ENCODE measurements at places on chromosomes 4 and X. TPM values are rescaled to one million over a fixed set of nuclear protein-coding genes. Genes with fewer than 3 reads are reported as not detected.

SFRP2 gene
- total RNA-seq = 86.1 TPM

CSAG2 gene
- not detected for total RNA-seq

BEND4 gene
- total RNA-seq = 9.6 TPM

MAGT1 gene
- total RNA-seq = 70.0 TPM

BTC gene
- total RNA-seq = 0.81 TPM

CCKAR gene
- not detected for total RNA-seq

TKTL2 gene
- total RNA-seq = not detected

PAGE4 gene
- not detected for total RNA-seq

GYPB gene
- total RNA-seq = not detected

HSFX2 gene
- total RNA-seq = 0.77 TPM

XAGE1A gene
- not detected for total RNA-seq

FAM47C gene
- total RNA-seq = not detected

ATP6AP1 gene
- total RNA-seq = 47.4 TPM

- DNase-seq = no peak
Measured at GRCh38 chr4:136754810-136755530, 777.3 kb downstream of the PCDH18 start.

GRCh38 chr4:177118596-177118995, 191.1 kb upstream of the NEIL3 start:
- DNase-seq = no peak

- DNase-seq = peak; percentile 56
Measured at GRCh38 chr4:16443504-16444088, 217.3 kb upstream of the TAPT1 start.

- DNase-seq = no peak
Measured at GRCh38 chr4:89008166-89008565, 48.8 kb downstream of the FAM13A start.

DNA sequence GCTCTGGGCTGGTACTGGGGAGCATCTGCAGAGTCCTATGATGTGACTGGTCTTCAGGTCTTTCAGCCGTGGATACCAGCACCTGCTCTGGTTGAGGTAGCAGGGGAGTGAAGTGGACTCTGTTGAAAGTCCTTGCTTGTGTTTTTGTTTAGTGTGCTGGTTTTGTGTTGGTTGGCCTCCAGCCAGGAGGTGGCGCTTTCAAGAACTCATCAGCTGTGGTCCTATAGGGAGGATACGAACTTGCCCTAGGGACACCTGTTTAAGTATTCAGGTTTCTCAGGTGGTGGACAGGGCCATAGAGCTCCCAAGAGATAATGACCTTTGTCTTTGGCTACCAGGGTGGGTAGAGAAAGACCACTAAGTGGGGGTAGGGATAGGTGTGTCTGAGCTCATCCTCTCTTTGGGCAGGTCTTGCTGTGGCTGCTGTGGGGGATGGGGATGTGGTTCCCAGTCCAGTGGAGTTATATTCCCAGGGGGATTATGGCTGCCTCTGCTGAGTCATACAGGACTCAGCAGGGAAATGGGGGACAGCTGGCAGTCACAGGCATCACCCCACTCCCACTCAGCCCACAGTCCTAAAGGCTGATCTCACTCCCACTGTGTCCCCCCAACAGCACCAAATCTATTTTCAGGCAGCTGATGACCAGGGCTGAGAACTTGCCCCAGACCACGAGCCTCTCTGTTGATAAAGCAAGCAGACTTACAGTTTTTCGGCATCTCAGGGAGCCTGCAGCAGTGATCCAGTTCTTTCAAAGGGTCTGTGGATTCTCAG, 24.1 kb downstream of the MSMO1 start:
- no peak for DNase-seq

GRCh38 chr4:141306331-141306730, 85.6 kb downstream of the ZNF330 start:
- DNase-seq = no peak

DNA sequence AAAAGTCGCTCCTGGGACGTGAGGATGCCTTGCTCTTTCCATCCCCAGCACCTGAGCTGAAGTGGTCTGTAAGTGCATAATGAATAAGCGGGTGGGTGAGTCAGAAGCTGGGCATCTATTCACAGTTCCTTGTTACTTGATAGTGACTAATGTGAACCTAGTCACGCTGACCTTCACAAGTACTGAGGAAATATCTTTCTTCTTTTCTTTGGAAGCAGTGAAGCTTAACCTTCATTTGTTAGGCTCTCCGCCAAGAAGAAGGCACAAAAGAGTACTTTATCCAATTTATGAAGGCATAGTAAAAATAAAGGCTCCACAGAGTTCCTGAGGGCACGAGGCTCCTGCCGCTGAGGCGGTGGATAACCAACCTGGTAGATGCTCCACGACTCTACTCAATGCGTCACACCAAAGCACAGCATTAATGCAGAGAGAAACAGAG, 475.7 kb upstream of the SLIT2 start:
- DNase-seq = peak; percentile 15

- DNase-seq = no peak
Measured at GRCh38 chr4:40622913-40623312, 6.8 kb downstream of the RBM47 start.

DNA sequence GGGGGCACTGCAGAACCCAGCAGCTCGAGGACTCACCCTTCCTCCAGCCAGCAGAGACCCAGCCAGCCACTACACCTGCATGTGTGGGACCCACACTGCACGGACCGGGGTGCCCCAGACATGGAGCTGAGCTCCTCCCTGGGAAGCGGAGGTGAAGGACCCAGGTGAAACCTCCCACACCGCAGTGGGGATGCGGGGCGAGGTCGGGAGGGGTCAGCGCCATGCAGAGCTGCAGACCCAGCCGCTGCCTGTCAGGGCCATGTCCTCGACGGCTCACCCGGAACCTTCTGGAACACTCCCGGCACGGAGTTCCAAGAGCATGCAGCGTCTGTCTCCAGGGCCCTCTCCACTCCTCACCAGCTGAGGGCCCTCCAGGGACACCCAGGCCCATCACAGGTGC, 42.6 kb downstream of the GAK start:
- DNase-seq = no peak

DNA sequence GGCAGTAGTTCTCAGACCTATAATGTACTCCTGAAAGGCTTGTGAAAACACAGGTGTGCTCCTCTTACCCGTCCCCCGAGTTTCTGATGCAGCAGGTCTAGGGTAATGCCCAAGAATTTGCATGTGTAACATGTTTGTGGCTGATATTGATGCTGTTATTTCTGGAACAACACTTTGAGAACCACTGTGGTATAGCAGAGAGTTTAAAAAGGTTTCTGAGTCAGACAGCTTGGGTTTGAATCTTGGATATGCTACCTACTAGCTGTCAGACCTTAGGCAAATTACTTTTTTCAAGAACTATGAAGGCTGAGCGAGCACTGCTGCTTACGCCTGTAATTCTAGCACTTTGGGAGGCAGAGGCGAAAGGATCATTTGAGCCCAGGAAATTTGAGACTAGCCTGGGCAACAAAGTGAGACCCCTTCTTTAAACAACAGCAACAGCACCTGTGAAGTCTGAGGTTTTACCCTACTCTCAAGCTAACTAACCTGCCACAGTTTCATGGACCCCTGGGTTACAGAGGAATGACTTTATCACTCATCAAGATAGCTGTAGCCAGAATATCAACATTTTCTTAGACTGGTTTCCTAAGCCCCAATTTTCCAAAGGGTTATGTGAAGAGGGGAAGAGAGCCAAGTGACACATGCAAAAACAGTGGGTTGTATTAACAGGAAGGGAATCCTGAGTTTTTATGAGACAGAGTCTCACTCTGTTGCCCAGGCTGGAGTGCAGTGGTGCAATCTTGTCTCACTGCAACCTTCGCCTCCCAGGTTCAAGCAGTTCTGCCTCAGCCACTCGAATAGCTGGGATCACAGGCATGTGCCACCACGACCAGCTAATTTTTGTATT, 5.1 kb downstream of the AFF1 start:
- no peak for DNase-seq

DNA sequence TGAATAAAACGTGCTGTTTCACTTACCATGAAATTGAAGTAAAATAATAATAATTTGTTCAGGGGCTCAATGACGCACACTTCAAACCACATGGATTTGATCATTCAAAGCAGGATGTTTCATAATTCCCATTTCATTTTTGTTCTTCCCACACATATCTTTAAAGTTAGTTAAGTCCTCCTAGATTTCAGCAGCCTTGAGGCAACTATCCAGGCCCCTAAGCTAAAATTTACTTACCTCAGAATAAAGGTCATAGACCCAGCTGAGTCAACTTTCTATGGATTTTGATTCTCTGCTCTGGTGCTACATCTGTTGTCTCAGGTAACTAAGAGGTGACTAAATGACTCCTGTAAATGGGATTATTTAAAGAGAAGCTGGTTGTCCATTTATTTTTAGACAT, 25.0 kb downstream of the GPR174 start:
- DNase-seq = no peak

DNA sequence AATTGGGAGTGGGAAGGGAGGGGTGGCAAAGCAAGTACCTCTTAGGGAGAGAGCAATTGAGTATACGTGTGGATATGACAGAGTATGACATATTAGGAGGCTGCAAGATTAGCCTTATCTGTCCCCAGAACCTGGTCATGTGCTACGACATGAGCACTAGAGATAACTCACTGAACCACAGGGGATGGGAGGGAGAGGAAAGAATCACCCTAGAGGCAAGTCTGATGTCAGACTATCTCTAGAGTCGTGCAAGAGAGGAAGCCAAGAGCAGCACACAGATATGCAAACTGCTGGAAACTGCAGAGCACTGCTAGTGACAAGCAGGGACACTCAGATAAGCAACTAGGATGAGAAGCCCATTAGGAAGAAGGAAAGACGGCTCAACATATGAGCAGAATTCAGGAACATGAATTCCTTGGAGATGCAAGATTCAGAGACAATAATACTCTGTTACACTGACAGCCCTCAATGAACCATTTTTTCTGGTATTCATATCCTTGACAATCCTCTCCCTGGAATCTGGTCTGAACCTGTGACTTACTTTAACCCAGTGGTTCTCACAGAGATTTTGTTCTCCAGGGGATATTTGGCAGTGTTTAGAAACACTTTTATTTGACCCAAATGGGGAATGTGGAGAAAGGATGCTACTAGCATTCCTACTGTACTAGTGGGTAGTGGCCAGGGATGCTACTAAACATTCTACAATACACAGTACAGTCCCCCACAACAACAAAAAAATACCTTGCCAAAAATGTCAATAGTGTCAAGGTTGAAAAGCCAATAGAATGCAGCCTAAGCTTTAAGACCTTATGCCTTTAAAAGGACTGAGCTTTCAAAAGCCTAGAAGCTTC, 84.0 kb upstream of the BMP2K start:
- DNase-seq = no peak

GRCh38 chr4:185872747-185873380, 60.9 kb upstream of the SORBS2 start:
- no peak for DNase-seq

- no peak for DNase-seq
Measured at GRCh38 chr4:1291091-1291490, 1.4 kb downstream of the MAEA start.

GRCh38 chrX:132146456-132146855, 18.6 kb upstream of the FRMD7 start:
- DNase-seq = peak; percentile 5

- DNase-seq = peak; percentile 2
Measured at GRCh38 chrX:13891377-13892140, 74.7 kb upstream of the GPM6B start.

DNA sequence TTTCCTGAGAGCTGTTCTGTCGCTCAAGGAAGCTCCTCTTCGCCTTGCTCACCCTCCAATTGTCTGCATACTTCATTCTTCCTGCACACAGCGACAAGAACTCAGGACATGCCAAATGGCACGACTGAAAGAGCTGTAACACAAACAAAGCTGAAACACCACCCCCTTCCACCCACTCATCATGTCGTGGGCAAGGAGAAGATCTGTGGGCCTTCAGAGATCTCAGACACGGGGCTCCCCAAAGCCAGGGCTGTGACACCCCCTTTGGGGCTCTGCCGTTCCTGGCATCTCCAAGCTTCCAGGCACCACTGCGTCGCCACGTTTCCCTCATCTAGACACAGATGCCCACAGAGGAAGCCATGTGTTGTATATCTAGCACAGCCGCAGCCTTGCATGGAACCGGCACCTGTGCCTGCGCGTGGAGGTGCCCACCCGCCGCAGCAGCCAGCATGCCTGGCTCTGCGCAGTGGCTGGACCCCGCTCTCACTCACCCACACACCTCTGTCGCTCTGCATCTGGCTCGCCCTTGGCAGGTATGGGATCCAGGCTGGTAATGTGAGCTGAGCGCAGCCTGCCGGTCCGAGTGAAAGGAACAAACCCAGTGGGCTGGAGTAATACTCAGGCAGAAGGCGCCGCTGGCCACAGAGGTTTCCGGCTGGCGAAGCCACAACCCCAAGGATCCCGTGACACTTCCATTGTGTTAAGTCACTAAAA, 676.4 kb upstream of the INTU start:
- no peak for DNase-seq

- DNase-seq = no peak
Measured at GRCh38 chrX:120536061-120536460, 24.7 kb downstream of the CUL4B start.

GRCh38 chr4:851701-852430, 25.9 kb upstream of the CPLX1 start:
- DNase-seq = no peak

DNA sequence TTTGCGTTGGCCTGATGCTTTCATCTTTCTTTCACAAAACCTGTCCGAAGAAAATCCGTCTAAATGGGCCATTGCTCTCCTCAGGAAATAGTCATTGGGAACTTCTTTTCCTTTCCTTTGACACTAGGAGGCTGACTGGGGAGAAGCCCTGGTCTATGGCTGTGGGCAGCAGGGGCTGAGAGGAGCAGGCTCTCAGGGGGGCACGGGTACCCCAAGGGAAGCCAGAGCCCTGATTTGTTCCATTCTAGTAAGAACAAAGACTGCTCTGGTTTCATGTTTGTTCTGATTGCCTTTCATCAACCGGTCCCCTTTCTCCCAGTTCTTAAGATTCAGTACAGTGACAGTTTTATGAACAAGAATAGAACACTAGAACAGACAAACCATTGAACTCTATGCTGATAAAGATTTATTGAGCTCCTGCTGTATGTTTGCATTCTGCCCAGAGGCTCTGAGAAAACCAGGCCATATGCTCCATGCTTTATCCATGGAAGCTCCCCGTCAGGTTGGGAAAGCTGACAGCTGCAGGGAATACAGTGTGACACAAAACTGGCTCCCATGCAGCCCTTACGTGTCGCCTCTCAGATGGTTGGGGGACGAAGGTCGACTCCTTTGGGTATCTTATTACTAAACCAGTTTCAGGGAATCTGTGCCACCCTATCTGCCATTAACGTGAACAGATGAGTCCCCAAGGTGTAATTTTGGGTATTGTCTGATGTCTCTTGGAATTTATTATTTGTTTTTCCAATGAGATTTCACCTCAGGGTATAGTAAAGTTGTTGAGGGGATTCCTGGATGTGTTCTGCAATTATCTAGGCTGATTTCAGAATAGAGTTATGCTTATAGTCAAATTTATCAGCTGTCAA, 72.4 kb upstream of the MSANTD1 start:
- DNase-seq = no peak

DNA sequence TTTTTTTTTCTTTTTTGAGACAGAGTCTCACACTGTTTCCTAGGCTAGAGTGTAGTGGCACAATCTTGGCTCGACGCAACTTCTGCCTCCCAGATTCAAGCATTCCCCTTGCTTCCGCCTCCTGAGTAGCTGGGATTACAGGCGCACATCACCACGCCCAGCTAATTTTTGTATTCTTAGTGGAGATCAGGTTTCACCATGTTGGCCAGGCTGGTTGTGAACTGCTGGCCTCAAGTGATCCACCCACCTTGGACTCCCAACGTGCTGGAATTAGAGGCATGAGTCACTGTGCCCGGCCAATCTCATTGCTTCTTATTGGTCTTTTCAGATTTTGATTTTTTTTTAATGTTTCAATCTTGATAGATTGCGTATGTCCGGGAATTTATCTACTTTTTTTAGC, 124.4 kb downstream of the NBDY start:
- no peak for DNase-seq
